ENCODE measurements at places on chromosomes 5 and 9.

DNA sequence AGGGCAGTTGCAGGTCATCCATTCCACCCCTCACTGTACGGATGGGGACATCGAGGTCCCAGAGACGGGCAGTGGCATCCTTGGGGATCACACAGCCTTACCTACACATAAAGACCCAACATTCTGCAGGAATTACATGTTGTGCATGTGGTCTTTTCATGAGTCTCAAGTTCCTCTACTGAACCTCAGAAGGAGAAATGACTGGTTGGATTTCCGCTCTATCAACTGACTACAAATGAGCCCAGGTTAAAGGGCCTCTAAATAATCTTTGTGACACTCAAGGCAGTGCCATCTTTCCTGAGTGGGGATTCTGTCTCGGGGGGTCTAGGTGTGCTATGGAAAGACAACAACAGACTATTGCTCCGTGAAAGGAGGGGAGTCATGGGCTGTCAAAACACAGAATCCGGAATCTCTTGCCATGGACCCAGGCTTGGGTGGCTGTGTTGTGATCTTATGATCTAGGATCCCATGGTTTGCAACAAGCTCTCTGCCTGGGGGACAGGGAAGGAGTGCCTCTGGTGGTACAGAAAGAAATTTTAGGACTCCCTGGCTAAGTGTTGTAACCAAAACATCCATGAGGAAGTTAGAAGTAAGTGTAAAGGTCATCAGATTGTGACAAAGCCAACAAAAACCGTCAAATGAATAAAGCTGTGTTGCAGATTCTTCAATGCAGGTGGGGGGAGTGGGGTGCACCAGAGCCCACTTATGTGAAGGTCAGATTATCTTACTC lies 1.9 kb upstream of the SLC31A2 start:
- no peak for DNase-seq

GRCh38 chr5:93384995-93385394 lies 196.0 kb downstream of the NR2F1-AS1 start:
- DNase-seq: no peak

DNA sequence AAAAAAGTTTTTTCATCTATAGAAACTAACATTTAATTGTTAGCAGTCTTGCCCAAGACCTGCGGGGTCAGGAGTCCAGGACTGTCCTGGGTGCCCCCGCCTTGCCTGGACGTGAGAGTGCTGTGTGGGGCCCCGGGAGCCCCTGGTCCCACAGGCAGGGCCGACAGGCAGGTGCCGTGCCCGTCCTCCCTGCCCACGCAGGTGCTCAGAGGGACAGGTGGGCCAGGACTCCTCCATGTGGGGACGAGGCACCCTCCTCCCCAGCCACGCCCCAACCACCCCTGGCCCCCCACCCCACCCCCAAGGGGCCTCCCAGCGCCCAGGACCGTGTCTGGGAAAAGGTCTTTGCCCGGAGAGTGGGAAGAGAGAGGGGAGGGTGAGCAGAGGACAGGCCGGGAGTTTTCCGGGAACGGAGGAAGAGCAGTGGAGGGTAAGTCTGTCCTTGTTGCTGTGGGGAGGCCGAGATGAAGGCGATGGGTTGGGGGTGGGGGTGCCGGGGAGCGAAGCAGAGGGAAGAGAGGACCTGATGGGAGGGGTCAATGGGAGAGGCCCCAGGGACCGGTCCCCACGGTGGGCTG lies 2.7 kb upstream of the LCN12 start:
- DNase-seq: no peak

DNA sequence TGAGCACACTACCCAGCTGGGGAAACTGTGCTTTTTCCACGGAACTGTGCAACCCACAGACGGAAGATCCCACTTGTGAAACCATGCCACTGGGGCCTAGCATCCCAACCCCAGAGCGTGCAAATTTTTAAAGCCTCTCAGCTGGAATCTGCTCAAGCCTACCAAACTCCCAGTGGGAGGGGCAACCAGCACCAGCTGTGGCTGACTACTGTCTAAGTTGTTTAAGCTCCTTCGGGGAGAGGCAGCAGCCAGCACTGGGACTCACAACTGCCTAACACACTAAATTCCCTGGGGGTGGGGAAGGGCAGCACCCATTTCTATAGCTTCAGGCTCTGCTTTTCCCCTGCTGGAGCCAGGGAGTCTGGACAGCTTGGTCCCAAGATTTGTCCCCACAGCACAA lies 287.6 kb upstream of the MSX2 start:
- no peak for DNase-seq

DNA sequence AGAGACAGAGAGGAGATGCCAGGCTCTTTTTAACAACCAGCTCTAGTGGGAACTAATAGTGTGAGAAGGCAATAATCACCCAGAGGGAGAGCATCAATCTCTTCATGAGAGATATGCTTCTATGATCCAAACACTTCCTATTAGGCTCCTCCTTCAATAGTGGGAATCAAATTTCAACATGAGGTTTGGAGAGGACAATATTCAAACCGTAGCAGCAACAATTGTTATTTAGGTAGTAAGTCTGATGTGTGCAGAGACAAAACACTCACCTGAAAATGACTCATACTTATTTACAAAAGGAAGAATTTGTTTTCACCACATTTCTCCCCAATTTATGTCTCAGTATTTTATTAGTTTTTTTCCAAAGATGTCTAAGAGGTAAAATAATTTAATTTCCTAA lies 144.3 kb downstream of the ST8SIA4 start:
- no peak for DNase-seq

- DNase-seq: no peak
Observed at GRCh38 chr5:30267026-30267425, 926.5 kb upstream of the CDH6 start.

DNA sequence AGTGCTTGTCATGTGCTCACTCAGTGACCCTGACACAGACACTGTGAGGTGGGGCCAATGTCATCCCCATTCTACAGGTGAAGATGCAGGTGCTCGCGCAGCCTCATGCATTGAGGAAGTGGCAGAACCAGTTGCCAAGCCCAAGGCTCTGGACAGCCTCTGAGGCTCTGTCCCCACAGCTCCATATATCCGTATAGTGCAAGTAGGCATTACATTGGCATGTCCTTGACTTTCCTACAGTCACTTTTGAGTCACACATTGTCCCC lies 58.8 kb upstream of the ANGPTL2 start:
- no peak for DNase-seq

GRCh38 chr5:38660194-38660668 lies 103.8 kb upstream of the LIFR start:
- DNase-seq: no peak

- no peak for DNase-seq
Observed at GRCh38 chr5:132474881-132475496, 15.6 kb downstream of the IRF1 start.

DNA sequence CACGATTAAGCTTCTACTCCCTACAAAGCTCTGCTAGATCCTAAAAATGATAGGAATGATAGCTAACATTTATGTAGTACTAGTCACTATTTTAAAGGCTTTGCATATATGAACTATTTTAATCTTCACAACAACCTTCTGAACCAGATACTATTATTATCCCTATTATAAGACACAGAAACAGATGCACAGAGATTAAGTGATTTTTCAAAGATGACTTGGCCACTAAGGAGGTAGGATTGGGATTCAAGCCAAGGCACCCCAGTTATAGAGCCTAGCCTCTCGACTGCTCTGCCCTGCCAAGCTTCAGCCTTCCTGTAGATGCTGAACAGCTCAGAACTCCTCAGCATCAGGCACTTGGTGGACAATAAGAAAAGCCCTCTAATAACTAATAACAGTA lies 200.9 kb upstream of the PTGER4 start:
- no peak for DNase-seq

DNA sequence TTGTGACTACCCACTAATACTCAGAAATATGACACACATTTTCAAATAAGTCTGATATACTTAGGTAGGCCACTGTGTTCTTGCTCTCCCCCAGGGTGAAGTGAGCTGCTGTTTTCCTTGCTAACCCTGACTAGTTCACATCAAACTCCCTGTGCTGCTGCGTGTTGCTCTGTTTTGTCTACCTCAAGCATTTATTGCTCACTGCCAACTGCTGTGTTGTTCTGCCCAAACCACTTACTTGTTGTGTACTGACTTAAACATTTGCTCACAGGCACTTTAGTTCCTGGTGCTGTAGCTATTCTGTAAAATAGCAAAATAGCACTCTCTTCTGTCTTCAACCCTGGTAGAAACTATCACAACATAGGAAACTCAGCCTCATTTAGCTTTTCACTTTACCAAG lies 255.7 kb downstream of the HCN1 start:
- DNase-seq: no peak

DNA sequence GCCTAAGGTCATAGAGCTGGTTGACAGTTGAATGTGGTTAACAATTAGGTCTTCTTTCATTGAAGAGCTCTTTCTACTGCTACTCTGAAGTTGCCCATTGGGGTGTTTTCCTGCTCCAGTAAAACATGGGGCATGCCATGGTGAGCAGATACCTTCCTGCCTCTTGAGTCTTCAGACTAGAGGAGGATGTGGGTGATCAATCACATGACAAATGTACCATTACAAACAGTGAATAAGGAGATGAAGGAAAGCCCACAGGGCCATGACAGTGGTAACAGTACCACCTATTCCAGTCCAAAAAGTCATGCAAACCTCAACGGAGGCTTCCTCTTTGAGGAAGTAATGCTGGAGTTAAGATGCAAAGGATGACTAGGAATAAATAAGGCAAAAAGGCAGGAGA lies 73.5 kb downstream of the CYFIP2 start:
- no peak for DNase-seq

DNA sequence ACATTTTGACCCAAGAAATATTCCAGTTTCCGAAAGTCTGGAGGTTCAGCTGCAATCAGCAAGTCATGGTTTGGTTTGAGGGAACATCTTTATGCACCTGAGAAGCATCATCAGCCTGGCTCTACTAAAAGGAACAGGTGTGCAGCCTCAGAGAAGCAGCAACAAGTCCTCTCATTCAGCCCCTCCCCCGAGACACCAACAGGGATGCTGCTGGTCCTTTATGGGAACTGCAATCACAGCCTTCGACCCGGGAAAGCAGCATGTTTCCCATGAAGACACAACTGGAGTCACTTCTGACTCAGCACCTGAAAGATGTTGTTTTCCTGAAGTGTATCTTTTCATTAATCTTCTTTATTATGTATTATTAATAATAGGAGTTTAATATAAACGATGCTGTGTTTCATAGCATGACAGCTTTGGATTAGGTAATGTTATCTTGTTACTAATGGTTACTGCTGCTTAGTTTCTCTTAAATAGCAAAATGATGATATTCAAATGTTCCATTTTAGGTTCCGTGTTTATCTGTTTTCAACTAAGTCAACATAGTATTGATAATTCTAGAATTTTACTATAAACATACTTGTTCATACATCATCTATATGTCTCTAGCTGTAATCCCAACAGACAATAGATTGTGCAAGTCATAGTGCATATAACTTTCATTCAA lies 15.6 kb upstream of the NREP start:
- DNase-seq: no peak

DNA sequence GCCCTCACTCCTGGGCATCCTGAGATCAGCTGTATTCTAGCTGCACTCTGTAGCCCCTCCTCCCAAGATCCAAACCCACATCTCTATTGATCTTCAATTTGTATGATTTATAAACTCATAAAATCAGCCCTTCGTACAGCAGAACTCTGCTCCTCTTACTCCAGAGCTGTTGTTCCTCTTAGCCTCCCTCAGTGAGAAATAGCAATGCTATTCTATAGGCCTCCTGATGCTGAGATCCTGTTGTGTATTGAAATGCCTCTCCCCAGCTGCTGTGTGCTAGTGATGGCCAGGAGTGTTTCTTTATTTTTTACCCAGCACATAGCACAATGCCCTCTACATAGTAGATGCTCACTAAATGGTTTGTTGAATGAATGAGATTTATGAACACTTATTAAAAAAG lies 320.5 kb upstream of the ADCY2 start:
- DNase-seq: no peak

- no peak for DNase-seq
Observed at GRCh38 chr5:107671742-107672210, 1.0 kb upstream of the EFNA5 start.

DNA sequence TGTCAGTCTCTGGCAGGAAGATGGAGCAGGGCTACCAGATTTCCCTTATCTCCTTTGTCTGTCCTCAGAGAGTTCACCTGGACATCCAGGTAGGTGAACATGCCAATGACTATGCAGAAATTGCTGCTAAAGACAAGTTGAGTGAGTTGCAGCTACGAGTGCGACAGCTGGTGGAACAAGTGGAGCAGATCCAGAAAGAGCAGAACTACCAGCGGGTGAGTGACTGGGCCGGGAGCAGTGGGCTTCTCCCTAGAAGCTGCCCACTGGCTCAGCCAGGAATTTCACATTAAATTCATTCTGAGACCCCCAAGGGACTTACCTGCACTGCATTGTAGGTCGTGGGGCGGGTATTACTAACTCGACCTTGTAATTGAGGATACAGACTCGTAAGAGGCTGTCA lies 2.1 kb downstream of the TMED9 start:
- DNase-seq: no peak

DNA sequence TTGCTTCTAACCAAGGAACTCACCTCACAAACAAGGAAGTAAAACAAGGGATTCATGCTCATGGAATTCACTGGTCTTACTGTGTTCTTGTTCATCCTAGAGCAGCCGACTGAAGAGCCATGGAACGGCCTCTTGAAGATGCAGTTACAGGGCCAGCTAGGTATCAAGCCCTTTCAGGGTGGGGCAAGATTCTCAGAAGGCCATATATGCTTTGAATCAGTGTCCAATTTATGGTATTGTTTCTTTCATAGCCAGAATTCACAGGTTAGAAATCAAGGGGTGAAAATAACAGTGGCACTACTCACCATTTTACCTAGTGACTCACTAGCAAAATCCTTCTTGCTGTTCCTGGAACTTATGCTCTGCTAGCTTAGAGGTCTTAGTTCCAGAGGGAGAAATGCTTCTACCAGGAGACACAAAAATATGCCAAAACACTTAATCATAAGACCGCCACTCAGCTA lies 159.5 kb upstream of the CDH10 start:
- no peak for DNase-seq

DNA sequence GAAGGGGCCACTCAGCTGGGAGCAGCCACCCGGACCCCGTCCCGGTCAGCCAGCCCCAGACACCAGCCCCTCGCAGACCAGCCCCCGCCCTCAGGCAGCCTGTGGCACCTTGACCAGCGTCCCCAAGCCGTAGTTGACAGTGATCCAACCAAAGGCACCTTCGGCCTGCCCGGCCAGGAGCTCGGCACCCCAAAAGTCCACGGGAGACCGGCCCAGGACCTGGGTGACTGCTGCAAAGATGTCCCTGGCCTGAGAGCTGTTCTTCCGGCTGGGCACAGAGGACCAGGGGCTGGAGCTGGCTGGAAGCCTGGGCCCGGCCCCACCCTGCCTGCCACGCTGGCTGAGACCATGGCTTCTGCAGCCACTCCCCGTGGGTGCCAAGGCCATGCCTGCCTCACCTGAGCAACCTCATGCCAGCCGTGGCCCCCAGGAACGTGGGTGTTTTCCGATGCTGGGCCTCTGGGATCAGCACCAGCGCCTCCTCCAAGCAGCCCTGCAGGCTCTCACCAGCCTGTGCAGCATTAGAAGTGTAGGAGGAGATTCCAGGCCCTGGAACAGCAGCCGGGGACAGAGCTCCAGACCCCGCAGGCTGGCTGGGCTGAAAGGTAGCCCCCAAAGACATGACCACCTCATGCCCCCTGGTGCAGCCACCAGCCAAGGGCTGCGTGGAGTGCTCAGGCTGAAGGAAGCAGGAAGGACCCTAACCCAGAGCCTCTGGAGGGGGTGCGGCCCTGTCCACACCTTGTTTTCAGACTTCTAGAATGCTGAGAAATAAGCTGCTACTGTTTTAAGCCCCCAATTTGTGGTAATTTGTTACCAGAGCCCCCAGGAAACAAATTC lies 4.2 kb downstream of the ENTPD8 start:
- no peak for DNase-seq

GRCh38 chr5:165622864-165623536 lies 2117.6 kb downstream of the MAT2B start:
- no peak for DNase-seq

GRCh38 chr5:35356725-35357124 lies 126.4 kb upstream of the PRLR start:
- DNase-seq: no peak
